NCI-H1417 (cell line): ENCODE measurements at places on chromosomes 5 and 9.
A peak's percentile ranks its signal among the peaks of the same experiment; 100 is the strongest.

GRCh38 chr5:80204808-80205614 lies 50.8 kb downstream of the SERINC5 start:
- DNase-seq = no peak

DNA sequence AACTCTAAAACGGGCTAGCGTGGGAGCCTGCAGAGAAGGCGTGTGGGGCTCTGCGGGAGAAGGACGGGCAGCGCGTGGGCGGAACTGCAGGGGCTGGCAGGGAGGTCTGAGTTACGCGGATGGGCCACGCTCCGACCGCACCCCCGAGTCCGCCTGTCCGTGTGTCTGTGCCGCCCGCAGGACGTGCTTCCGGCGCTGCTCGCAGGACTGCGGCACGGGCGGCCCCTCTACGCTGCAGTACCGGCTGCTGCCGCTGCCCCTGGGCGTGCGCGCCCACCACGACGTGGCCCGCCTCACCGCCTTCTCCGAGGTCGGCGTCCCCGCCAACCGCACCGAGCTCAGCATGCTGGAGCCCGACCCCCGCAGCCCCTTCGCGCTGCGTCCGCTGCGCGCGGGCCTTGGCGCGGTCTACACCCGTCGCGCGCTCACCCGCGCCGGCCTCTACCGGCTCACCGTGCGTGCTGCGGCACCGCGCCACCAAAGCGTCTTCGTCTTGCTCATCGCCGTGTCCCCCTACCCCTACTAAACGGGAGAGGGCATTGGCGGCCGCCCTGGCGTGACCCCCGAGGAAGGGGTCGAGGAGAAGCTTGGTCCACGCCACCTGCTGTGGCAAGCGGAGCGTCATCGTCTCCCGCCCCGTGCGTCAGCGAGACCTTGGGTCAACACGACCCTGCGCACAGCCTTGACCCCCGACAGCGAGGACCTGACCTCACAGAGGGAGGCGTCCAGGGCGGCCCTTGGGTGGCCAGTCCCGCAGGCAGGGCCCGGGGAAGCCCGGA lies 11.4 kb upstream of the ASS1 start:
- DNase-seq = peak; percentile 76

DNA sequence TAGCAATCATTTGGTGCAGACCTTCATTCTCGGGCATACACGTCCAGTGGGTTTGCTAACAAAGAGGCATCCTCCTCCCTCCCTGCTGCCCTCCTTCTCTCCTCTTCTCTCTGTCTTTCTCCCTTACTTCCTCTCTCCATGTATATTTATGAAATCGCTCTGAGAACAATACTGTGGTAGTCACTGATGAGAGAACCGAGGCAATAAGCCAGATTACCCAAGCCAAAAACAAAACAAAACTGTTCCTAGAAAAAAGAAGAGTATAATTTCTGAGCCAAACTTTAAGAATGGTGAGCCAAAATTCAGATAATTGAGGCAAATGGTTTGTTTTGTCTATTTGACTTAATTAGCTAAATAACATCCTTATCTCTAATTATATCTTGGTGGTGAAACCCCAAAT lies 15.8 kb upstream of the HMHB1 start:
- DNase-seq = no peak

GRCh38 chr9:116271340-116271739 lies 117.7 kb downstream of the PAPPA start:
- DNase-seq = no peak

- DNase-seq = no peak
These were observed 24.0 kb downstream of the NKD2 start for GRCh38 chr5:1032551-1033027.

- no peak for DNase-seq
These were observed 81.9 kb upstream of the GLIS3 start for GRCh38 chr9:4381744-4382143.

- DNase-seq = no peak
These were observed 273.5 kb upstream of the PTGER4 start for GRCh38 chr5:40405996-40406740.

GRCh38 chr5:10987925-10988504 lies 227.0 kb upstream of the DAP start:
- DNase-seq = peak; percentile 67

DNA sequence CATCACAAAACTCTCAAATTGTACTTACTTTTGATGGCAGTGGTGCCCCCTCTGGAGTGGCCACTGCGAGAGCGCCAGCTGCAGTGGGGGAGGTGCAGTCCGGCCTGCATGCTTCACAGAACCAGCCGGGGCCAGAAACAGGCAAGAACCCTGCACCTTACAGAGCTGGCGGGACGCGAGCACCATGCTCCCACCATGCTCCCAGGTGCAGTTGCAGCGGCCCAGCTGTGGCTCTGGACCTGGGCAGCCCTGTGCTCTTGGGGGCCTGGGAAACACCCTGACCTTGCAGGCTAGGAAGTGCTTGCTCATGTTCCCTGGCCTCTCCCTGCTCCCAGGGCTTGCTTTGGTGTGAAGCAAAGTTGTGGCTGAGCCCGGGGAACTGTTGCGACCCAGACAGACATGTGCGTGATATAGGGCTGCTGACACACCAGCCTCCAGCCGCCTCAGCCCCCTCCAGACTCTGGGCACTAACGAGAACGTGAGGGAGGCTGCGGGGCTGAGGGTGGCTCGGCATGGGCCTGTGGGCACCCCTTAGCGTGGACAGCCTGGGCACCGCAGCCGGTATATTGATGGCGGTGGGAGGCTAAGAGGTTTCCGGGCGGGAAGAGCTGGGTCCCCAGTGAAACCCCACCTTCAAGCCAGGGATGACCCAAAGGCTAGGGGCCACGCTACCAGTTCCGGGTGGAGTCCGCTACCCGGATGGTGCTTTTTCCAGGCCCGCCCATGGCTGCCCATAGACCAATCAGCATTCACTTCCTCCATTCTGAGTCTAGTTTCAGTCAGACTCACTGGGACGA lies 1809.9 kb upstream of the ACO1 start:
- DNase-seq = no peak

- DNase-seq = no peak
These were observed 342.5 kb upstream of the MPDZ start for GRCh38 chr9:13621872-13622564.

DNA sequence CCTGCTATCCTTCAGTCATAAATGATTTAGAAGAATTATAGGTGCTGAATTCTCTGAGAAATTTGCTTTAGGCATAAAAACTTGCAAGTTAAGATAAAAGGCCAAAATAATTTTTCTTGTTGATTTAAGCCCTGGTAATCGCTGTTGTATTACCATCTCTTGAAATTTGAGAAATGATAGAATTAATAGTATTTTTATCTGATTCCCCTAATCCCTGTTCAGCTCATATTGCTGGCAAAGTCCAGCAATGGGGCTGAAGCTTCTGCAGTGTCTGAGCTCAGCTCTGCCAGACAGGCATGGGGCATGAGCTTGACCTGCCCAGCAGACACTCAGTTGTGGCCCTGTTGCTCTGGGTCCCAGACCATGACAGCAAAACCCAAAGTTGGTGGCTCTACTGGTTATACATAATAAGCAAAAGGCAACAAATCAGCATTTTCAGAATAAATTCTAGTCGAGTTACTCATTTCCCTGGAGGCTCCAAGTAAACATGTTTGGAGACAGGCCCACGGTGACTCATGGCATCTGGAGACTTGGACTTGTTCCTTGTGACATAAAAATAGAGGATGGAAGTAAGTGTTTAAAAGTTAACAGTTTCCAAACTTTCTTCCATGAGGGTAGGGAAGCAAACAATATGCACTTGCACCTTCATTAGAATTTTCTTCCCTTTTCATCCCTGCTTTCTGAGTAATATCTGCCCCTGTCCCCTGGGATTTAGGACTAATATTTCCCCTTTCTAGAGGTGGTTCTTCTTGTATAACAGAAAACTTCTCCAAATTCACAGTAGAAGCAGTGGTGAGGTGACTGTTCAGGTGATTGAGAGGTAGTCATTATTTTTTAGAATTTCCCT lies 60.2 kb upstream of the SLC2A8 start:
- DNase-seq = no peak
